ENCODE measurements at places on chromosomes 1 and 21. TPM values are rescaled to one million over a fixed set of nuclear protein-coding genes. Genes with fewer than 3 reads are reported as not detected.
A peak's percentile ranks its signal among the peaks of the same experiment; 100 is the strongest.

The LIN28A gene
- polyA plus RNA-seq, result 0.08 TPM

DNA sequence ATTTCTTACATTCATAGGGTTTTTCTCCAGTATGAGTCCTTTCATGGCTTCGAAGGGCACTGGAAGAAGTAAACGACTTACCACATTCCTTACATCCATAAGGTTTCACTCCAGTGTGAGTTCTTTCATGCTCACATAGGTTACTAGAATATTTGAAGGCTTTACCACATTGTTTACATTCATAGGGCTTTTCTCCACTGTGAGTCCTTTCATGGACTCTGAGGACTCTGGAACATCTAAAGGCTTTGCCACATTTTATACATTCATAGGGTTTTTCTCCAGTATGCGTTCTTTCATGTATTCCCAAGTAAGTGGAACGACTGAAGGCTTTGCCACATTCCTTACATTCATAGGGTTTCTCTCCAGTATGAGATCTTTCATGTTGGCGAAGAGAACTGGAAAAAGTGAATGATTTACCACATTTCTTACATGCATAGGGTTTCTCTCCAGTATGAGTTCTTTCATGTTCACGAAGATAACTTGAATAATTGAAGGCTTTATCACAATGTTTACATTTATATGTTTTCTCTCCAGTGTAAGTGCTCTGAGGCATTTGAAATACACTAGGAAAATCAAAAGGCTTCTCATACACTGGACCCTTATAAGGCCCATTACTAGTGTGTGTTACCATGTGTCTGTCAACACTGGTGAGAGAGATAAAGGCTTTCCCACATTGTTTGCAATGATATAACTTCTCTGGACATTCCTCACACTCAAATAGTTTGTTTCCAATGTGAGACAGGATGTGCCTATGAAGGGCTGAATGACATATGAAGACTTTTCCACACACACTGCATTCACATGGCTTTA is 29.9 kb upstream of the ZNF695 start:
- DNase-seq, result no peak

- DNase-seq, result no peak
Observed at GRCh38 chr1:215860833-215861232, 293.7 kb downstream of the KCTD3 start.

The PDE4B gene
- polyA plus RNA-seq, result 9.7 TPM

GRCh38 chr1:179023946-179024650 is 1.6 kb upstream of the FAM20B start:
- no peak for DNase-seq

The PRKAA2 gene
- 14.5 TPM for polyA plus RNA-seq

The CSMD2 gene
- 0.83 TPM for polyA plus RNA-seq

DNA sequence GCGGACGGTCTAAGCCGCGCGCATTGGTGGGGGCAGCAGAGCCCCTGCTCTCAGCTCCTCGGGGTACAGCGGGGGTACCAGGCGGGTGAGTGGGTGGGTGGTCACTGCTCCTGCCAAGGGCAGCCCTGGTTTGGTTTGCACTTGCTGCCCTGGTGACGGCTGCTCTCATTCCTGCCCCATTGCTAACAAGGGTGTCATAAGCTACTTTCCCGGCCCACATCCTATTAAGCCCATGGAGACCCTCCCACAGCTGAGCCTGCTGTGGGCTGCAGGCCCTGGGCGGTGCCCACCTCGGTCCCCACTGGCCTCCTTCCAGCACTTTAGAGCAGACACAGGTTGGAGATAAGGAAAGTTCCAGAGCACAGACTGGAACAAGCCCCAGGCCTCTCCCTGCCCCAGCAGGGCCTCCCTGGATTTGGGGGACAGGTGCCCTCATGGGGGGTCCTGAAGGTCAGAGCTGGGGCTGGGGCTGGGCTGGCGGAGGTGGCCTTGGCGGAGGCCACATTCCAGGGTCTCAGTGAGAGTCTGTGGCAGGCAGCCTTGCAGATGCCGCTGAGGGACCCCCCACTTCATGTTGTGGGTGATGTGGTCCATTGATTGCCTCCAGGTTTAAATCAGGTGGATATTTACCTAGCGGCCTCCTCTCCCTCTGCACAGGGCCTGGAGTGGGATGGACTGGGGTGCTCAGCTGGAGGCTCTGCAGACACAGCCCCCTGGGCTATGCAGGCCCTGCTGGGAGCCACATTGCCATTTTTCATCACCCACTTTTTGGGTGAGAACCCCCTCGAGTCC is 27.0 kb downstream of the COL18A1 start:
- no peak for DNase-seq

- no peak for DNase-seq
Observed at GRCh38 chr1:22418312-22418711, 33.3 kb upstream of the ZBTB40 start.

DNA sequence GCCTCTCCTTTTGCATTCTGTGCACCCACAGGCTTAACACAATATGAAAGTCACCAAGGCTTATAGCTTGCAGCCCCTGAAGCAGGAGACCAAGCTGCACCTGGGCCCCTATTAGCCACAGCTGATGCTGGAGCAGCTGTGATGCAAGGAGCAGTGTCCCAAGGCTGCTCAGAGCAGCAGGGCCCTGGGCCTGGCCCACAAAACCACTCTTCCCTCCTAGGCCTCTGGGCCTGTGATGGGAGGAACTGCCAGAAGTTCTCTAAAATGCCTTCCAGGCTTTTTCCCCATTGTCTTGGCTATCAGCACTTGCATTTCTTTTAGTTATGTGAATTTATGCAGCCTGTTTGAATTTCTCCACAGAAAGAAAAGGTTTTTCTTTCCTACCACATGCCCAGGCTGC is 89.5 kb upstream of the KCTD3 start:
- DNase-seq, result no peak

The KCNJ9 gene
- 0.13 TPM for polyA plus RNA-seq

DNA sequence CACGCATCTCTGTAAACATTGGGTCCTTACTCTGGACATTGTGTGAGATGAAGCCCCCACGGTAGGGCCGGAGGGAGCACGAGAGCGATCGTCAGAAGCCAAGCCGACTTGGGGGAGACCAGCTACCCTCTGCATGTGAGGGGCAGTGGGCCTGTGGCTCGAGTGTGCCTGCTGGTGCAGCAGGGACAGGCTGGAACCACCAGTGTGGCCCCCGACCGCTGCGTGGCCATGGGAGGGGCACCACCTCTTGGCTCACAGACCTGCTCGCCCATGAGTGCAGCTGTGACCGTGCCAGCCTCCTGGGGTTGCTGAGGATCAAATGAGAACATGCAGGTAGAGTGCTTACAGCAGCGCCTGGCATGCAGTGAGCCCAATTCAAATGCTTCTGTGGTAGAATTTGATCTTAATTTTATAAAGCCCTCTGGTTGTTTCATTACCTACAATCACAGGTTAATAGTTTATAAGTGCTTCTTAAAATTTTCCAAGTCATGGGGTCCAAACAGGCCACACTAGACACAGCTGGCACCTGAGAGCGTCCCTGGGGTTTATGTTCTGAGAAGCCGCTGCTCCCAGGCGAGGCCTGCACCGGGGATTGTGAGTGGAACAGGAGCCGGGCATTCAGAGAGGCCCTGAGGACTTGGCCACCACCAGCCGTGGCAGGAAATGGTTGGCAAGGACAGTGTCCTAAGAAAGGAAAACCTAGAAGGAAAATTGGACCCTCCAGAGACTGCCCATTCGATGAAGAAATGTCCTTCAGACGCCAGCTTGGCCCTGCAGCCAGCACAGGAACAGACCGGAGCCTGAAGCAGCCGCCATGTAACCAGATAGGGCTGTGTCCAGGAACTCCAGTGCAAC is 22.6 kb upstream of the ADARB1 start:
- no peak for DNase-seq

DNA sequence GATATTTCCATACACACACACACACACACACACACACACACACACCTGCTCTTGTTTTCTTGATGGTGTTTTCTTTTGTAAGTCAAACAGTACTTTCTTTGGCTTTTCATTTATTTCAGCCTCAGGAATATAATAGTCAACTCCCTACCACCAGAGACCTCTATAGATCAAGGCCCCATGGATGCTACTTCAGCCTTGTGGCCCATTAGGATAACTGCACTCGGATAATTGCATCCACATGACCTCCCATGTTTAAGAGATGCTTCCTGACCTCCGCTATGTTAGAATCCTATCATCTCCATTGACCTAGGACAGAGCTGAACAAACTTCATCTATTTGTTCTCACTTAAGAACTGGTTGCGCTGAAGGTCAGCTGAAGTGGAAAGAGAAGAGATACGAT is 1094.0 kb upstream of the B3GALT2 start:
- no peak for DNase-seq

DNA sequence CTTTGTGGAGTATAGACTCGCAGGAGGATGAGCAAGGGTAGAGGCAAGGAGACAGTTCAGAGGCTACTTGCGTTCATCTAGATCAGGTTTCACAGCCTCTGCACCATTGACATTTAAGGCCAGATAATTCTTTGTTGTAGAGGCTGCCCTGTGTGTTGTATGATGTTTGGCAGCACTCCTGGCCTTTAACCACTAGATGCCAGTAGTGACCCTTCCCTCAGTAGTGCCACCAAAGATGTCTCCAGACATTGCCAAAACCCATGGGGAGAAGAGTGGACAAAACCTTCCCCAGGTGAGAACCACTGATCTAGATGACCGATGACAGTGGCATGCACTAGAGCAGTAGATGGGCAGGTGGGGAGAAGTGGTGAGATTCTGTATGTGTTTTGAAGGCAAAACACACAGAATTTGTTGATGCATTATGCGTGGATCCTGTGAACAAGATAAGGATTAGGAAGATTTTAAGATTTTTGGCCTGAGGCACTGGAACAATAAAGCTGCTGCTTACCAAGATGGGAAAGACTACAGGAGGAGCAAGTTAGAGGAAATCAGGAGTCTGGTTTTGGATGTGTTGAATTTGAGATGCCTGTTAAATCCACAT is 9.9 kb upstream of the COG2 start:
- DNase-seq, result peak; percentile 12

- DNase-seq, result no peak
Observed at GRCh38 chr1:114468710-114469468, 42.1 kb downstream of the TRIM33 start.

DNA sequence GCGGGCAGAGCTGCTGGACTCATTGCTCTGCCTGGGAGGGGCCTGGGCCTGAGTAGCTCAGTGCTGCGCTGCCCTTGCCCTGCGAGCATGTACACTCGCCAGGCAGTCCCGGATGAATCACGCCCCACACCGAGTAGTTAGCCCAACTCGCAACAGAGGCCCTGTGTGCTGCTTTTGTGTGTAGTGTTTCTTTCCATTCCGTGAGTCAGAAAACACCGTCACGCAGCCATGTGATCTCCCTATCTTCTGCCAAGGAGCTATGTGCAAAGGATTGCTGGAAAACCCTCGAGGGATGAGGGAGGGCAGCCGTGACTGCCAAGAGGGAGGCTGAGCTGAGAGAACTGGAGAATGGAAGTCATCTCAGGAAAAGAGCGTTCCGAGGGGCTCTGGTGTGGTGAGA is 37.3 kb downstream of the NENF start:
- DNase-seq, result no peak

GRCh38 chr1:145997016-145997717 is 788 bp upstream of the TXNIP start:
- no peak for DNase-seq

GRCh38 chr1:31734582-31735107 is 29.5 kb downstream of the ADGRB2 start:
- DNase-seq, result no peak

The S100A7A gene
- polyA plus RNA-seq, result not detected

The KCNA2 gene
- polyA plus RNA-seq, result 0.44 TPM

DNA sequence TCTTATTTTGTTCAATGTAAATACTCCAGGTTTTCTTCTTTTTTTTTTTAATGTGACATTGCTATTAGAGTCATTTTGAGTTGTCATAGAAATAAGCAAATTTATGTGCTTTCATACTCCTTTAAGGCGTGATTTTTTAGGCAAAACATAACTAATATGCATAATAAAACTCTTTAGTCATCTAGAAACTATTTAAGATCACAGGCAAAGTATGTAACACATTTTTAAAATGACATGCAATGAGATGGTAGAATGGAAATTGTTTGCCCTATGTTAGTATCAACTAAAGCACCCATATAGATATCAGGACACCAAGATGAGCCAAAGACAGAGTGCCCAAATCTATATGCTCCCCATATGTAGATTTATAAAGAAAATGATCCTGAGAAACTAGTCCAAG is 41.5 kb upstream of the SGIP1 start:
- DNase-seq, result no peak

The SLC25A34 gene
- polyA plus RNA-seq, result 2.2 TPM

DNA sequence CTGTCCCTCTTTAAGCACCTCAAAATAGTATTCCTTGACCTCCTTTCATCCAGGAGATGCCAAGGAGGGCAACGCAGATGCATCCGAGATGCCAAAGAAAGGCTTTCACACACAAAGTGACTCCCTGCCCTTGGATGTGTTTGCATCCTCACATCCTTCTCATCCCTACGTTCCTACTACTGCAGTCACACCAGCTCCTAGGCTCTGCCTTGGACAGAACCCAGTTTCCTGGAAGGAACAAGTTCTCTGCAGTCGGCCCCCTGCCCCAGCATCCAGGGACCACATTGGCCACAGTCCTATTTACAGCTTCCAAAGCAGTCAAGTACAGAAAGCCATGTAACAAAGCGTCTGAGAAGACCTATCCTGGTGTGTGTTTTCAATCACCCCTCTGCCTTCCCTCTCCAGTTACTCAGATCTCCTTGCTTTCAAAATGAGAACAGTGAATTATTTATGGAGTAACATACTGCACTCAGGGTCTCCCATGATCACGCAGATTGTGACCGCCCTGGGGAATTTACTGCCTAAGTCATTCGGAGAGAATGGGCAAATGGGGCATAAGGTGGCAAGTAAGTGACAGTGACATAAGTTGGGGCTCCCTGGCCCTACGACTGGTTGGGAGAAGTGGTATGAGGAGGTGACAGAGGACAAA is 21.8 kb upstream of the SRP9 start:
- DNase-seq, result no peak

DNA sequence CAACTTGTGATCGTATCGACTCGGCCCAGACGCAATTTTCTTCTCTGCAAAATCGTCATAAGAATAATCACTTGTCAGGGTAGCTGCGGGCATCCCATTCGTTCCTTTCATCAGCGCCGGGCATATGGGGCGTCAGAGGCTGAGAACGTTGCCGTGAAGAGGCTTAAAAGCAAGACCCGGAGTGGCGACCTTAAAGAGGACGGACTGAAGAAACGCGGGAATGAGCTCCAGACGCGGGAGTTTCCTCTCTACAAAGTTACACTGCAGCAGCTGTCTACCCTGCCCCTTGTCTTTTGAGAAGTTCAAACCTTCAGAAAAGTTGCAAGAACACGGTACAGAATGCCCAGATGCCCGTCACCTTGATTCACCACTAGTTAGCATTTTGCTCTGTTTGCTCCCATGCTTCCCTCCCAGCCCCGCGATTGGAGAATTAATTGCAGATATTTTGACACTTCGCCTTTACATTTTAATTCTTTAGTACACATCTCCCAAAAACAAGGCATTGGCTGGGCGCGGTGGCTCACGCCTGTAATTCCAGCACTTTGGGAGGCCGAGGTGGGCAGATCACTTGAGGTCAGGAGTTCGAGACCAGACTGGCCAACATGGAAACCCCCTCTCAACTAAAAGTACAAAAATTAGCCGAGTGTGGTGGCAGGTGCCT is 967 bp downstream of the CENPS start:
- no peak for DNase-seq

GRCh38 chr1:10768552-10768951 is 27.9 kb downstream of the CASZ1 start:
- DNase-seq, result no peak

The AADACL3 gene
- not detected for polyA plus RNA-seq

GRCh38 chr1:27726173-27727044 is 648 bp downstream of the FAM76A start:
- no peak for DNase-seq
